ENCODE measurements at places on chromosomes 1 and 21.

- H3K36me3 ChIP-seq = no peaks in the 10 kb centered on the region
- no peak overlapping the region for H3K4me3 ChIP-seq
- H3K27ac ChIP-seq = no peak overlapping the region
- H3K4me1 ChIP-seq = no peaks in the 10 kb centered on the region
- DNase-seq = no peak
- peaks cover 8% of the 10 kb centered on the region for H3K27me3 ChIP-seq
Observed at GRCh38 chr1:204180133-204180532, 14.0 kb upstream of the REN start.

DNA sequence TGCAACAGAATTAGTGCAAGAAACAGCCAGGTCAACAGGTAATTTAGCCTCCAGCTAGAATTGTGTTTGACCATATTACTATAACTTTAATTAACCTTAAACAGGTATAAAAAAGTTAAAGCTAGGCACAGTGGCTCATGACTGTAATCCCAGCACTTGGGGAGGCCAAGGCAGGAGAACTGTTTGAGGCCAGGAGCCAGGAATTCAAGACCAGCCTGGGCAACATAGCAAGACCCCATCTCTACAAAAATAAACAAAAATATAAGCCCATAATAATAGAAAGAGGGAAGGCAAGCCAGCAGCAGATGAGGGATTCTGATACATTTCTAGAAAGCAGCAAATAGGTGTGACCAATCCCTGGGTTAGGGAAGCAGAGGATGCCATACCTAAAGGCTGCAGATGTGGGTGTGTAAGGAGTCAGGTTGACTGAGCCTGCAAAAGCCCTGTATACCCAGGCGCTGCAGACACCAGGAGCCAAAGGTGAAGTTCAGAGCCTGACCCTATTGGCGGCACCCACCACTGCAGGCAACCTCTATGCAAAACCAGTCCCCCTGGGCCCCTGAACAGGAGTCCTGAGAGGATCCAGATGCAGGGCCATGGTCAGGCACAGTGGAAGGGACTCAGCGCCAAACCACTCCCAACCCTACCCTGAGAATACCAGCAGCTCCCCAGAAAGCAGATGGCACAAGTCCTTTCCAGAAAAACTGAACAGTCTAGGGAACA, 19.3 kb upstream of the LSS start:
- no peak for DNase-seq
- H3K27me3 ChIP-seq = no peaks in the 10 kb centered on the region
- no peak overlapping the region for H3K27ac ChIP-seq
- H3K36me3 ChIP-seq = peaks cover 95% of the 10 kb centered on the region

DNA sequence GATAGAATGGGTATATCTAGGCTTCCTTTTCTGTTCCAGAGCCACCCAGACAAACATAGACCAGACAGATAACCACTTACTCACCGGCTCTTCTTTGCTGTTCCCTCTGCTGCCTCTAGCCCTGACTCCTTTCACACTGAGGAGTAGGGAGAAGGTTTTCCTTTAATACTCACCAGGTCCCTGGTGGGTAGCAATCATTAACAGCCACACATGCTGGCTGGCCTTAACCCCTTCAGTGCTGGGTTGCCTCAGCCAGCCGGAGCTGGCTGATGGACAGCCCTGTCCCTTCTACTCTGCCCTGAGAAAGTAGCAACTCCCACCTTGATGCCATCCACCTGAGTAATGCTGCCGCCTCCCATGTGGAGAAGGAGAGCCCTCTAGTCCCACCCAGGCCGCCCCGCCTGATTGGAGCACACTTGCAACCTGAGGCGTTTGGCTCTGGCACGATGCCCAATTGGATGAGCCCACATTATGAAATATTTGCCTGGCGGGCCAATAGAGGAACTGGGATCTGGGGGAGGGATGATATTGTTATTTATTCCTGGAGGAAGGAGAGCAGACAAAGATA, 71.6 kb downstream of the PLEKHA6 start:
- no peak for DNase-seq
- no peaks in the 10 kb centered on the region for H3K27me3 ChIP-seq
- peaks cover 28% of the 10 kb centered on the region for H3K4me1 ChIP-seq
- no peak overlapping the region for H3K4me3 ChIP-seq
- no peak overlapping the region for H3K27ac ChIP-seq
- no peaks in the 10 kb centered on the region for H3K36me3 ChIP-seq

DNA sequence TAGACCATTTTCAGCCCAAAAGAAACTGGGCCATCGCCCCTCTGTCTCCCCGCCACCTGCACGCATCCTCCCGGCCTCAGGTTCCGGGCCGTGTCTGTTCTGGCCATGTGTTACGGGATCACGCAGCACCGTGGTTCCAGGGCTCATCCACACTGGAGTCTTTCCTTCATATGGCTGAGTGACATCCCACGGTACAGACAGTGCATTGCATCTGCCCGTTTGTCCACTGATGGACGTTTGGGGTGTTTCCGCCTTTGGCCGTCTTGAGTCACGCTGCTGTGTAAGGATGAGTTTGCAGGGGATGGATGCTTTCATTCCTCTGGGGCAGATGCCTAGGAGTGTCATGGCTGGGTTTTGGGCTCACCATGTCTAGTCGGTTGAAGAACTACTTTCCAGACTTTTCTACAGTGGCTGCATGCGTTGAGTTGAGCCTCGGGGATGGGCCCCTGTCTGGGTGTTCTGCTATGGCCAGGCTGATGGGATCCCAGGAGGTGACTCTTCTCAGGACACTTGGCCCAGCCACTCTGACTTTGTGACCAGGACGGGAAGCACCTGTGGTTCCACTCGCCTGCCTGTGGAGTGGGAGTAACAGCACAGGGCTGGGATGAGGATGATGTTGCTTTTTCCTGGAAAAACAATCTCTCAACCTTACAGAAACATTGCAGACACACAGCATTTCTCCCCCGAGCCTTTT, 16.8 kb downstream of the RRP1 start:
- H3K4me1 ChIP-seq = peaks cover 12% of the 10 kb centered on the region
- DNase-seq = no peak
- peaks cover 27% of the 10 kb centered on the region for H3K36me3 ChIP-seq
- H3K27me3 ChIP-seq = no peaks in the 10 kb centered on the region

- no peak overlapping the region for H3K4me3 ChIP-seq
- no peaks in the 10 kb centered on the region for H3K4me1 ChIP-seq
- H3K27me3 ChIP-seq = no peaks in the 10 kb centered on the region
- H3K27ac ChIP-seq = no peak overlapping the region
- H3K36me3 ChIP-seq = peaks cover 5% of the 10 kb centered on the region
- DNase-seq = no peak
Observed at GRCh38 chr1:86866665-86867064, 47.3 kb downstream of the SELENOF start.

- H3K4me1 ChIP-seq = peaks cover 11% of the 10 kb centered on the region
- DNase-seq = no peak
- no peak overlapping the region for H3K4me3 ChIP-seq
- H3K27ac ChIP-seq = no peak overlapping the region
- H3K36me3 ChIP-seq = no peaks in the 10 kb centered on the region
Observed at GRCh38 chr1:2783435-2784397, 17.8 kb downstream of the TTC34 start.

- no peaks in the 10 kb centered on the region for H3K36me3 ChIP-seq
- H3K4me3 ChIP-seq = no peak overlapping the region
Observed at GRCh38 chr1:55767171-55767570, 552.0 kb upstream of the USP24 start.

DNA sequence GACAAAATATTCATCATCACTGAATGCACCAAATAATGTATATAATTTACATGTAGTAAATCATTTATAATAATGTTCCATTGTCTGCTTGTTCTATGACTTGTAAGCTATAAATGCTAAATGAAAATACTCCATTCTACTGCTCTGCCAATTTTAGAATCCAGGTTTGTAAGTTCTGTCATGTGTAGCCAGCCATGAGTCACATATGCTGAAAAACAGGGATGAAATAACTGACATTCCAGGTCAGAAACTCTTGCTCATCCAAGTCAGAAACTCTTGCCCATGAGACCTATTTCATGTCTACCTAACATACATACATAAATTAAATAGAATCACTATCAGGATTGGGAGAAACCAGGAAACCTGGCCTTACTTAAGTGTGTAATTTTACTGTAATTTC, 95.6 kb downstream of the ASH1L start:
- no peaks in the 10 kb centered on the region for H3K27me3 ChIP-seq
- peak overlapping the region; percentile 39 for H3K27ac ChIP-seq
- H3K4me1 ChIP-seq = peaks cover 3% of the 10 kb centered on the region

DNA sequence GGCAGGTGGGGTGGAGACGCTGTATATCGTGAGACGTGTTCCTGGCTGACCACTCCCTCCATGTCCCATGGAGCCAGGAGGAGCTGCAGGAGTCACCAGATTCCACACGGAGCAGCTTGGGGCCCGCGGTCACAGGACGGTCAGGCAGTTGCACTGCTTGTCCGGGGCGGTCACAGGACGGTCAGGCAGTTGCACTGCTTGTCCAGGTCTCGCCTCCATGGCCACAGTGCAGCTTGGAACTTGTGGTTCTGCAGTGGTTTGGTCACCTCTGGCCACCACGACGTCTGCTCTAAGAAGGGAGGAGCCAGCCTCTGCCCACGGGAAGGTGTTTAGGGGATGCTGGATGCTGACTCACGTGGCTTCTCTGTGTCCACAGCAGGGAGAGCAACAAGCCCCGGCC, 33.0 kb downstream of the SLX9 start:
- H3K4me1 ChIP-seq = peaks cover 13% of the 10 kb centered on the region
- no peak overlapping the region for H3K4me3 ChIP-seq

- no peak for DNase-seq
- no peak overlapping the region for H3K4me3 ChIP-seq
- H3K27ac ChIP-seq = no peak overlapping the region
- no peaks in the 10 kb centered on the region for H3K4me1 ChIP-seq
- no peaks in the 10 kb centered on the region for H3K36me3 ChIP-seq
- no peaks in the 10 kb centered on the region for H3K27me3 ChIP-seq
Observed at GRCh38 chr1:66523562-66523961, 10.4 kb upstream of the SGIP1 start.

DNA sequence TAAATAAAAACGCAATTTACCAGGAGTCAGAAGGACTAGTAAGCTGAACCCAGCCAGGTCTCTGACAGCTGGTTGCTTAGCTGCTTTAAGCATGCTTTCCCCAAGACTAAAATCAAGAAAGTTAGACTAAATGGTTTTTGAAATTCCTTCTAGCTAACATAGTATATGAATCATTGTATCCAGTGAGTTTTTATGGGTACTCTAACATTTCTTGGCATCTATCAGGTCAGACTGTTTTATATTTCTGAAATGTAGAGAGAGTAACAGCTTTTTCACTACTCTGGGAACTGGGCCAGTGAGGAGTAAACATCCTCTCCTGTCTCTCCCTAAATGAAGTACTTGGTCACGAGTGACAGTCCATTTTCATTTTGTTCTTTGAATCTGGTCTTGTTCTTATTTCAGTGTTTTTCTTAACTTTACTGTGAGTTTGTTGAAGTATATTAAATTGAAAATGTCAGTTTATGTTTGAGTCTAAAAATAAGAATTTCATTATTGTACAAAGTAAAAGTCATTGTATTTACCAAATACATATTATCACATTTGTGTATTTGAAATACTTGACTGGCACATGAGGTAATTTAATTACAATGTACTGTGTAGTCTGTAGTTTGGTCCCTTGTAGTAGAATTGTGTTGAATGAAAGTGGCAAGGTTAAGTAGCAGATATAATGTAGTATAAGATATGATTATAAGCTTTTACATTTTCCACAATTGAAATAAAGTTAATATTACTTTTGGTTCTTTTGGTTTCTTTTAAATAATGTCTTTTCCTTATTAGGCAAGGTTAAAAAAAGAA, 47.6 kb downstream of the PKN2 start:
- peaks cover 4% of the 10 kb centered on the region for H3K36me3 ChIP-seq

- DNase-seq = no peak
- no peak overlapping the region for H3K27ac ChIP-seq
- H3K36me3 ChIP-seq = no peaks in the 10 kb centered on the region
- H3K4me1 ChIP-seq = no peaks in the 10 kb centered on the region
Observed at GRCh38 chr1:22575532-22576149, 12.4 kb downstream of the EPHA8 start.

- H3K27me3 ChIP-seq = no peaks in the 10 kb centered on the region
- no peak for DNase-seq
- H3K36me3 ChIP-seq = no peaks in the 10 kb centered on the region
- no peak overlapping the region for H3K27ac ChIP-seq
Observed at GRCh38 chr1:192958871-192959270, 100.3 kb downstream of the UCHL5 start.

DNA sequence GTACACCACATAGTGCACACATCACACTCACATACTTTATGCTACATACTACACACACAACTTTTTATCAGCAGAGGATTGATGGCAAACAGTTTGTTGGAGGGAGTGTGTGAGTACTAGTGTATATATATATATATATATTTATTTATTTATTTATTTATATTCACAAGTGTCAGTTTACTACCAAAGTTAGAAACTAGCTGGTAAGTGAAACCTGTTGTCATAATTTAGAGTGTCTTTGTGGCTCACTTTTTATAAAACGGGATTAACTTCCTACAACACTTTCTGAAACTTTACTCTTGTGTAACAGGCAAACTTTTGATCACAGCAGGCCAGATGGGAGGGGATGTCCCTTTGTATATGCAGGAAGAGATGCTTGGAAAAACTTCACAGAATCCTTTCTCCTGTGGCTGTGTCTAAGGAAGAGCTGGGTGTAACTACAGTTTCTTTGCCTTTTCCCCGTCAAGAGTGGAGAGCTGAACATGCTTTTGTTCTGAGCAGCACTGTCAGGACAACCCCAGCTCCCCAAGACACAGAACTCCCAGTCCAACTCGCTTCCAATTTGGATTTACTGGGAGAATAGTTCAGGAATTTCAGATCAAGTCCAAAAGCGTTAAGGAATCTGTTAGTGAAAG, 1.9 kb upstream of the SAMD13 start:
- no peaks in the 10 kb centered on the region for H3K36me3 ChIP-seq
- peaks cover 9% of the 10 kb centered on the region for H3K27me3 ChIP-seq
- peaks cover 25% of the 10 kb centered on the region for H3K4me1 ChIP-seq
- H3K4me3 ChIP-seq = no peak overlapping the region

- H3K27ac ChIP-seq = no peak overlapping the region
- no peaks in the 10 kb centered on the region for H3K27me3 ChIP-seq
- H3K4me3 ChIP-seq = no peak overlapping the region
- H3K4me1 ChIP-seq = peaks cover 2% of the 10 kb centered on the region
- no peak for DNase-seq
Observed at GRCh38 chr1:8443558-8444194, 125.8 kb downstream of the SLC45A1 start.

DNA sequence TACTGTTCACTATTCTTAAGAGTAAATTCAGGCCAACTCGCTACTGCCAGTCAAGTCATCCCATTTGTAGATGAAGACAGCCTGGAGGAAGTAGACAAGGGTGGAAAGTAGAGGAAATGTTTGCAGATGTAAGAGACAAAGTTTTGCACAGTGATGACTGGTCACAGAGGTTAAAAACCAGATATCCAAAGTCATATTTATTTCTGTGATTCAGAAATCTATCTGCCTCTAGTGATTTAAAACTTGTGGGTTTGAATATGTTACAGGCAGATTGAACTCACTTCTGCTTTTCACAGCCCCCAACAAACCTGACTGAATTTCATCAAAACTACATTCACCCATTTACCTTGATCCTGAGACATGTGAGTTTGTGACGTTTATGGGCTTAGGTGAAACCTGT, 484.7 kb upstream of the C1orf87 start:
- no peaks in the 10 kb centered on the region for H3K36me3 ChIP-seq
- H3K27me3 ChIP-seq = no peaks in the 10 kb centered on the region
- H3K27ac ChIP-seq = no peak overlapping the region

Measured in CD4-positive, alpha-beta T cell (primary cell).